ENCODE measurements at places on chromosomes 2 and 18. TPM values are rescaled to one million over a fixed set of nuclear protein-coding genes. Genes with fewer than 3 reads are reported as not detected.

DNA sequence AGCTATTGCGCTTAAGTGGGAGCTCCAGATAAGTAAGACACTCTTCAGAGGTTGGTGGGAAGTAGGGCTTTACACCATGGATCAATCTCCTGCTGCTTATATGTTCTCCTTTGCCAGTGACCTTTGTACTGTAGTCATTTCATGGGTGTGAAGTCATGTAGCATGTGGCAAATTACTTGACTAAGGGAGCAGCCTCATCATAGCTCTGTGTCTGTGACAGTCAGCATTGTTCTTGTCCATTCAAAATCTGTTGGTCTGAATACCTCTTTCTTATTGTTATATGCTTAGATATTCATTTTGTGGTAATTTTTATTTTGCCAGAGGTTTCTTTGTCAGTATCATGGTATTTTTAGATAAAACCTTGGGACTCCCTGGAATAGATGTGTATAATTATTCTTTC lies 18.2 kb downstream of the SLC4A1AP start:
- H3K36me3 ChIP-seq, result peaks cover 31% of the 10 kb centered on the region
- H3K4me3 ChIP-seq, result no peak overlapping the region
- H3K27ac ChIP-seq, result peak overlapping the region; percentile 54
- no peaks in the 10 kb centered on the region for H3K27me3 ChIP-seq
- DNase-seq, result no peak
- H3K4me1 ChIP-seq, result peaks cover 46% of the 10 kb centered on the region

DNA sequence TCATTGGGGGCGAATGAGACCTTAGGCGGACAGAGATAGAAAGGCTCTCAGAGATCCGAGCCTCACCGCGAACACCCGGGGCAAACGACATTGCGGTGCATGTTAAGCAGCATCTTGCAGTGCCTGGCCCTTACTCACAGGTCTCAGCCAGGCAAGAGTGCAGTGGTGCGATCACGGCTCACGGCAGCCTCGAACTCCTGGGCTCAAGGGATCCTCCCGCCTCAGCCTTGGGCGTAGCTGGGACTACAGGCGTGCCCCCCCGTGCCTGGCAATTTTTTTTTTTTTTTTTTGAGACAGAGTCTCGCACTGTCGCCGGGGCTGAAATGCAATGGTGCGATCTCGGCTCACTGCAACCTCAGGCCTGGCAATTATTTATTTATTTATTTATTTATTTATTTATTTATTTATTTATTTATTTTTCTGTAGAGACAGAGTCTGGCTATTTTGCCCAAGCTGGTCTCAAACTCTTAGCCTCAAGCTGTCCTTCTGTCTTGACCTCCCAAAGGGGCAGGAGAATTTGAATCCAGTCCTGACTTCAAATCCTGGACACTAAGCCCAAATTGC lies 1.3 kb downstream of the LAMA3 start:
- peaks cover 62% of the 10 kb centered on the region for H3K27me3 ChIP-seq
- no peak overlapping the region for H3K4me3 ChIP-seq
- DNase-seq, result no peak
- H3K27ac ChIP-seq, result no peak overlapping the region
- peaks cover 10% of the 10 kb centered on the region for H3K4me1 ChIP-seq

DNA sequence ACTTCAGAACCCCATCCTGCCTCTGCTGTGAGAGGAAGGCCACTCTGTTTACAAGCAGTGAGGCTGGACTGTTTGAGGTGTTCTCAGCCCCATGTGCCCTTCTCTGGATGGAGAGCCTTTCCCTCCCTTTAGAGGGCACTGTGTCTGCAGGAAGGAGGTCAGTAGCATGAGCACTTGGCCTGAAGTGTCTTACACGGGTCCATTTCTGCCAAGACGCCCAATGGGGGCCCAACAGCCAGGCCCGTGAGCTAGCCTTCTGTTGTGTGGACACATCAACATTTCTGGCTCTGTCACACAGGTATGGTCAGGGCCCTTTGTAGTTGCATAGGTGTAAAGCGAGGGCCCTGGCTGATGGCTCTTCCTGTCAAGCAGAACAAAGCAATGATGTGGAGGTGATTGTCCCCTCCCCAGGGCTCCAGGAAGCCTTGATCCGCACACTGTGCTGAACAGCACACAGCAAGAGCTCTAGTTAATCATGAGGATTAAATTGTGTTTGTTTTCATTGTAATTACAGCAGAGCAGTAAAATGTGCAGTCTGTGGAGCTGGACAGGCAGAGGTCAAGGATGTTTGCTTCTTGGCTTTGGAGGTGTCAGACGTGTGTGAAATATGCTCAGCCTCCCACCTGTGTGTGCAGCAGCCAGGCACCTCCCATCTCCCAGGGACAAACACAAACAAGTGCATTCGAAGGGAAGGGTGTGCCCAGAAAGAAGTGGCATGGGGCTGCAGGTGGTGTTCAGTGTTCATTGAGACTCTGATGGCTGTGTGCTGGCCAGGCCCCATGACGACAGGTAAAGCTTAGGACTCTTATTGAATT lies 132.1 kb downstream of the SH3RF3 start:
- H3K27me3 ChIP-seq, result peaks cover 4% of the 10 kb centered on the region
- no peaks in the 10 kb centered on the region for H3K36me3 ChIP-seq
- H3K27ac ChIP-seq, result no peak overlapping the region
- no peak overlapping the region for H3K4me3 ChIP-seq
- no peak for DNase-seq

DNA sequence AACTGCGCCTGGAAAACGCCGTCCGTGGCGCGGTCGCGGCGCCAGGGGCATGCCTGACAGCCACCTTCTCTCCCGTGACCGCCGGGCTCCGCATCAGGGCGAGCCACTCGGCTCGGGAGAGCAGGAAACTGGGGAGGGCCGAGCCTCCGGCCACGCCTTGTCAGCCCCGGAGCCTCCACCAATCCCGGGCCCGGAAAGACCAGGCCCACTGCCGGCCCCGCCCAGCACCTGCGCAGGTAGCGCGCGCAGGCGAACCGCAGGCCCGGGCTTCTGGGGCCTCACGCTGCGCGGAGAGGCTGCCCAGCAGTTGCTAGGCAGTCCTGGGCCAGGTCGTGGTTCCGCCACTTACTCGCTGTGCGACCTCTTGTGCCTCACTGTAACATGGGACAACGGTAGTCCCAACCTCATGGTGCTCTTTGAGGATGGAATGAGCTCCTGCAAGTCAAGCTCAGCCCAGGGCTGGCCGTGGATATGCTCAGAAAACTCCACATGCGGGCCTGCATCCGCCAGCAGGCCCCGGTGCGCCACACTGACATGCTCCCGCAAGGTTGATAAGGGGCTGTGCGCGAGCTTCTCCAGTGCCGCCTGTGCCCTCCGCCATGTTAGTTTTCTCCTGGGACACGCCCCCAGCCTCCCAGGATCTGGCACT lies 97.1 kb downstream of the INHBB start:
- no peaks in the 10 kb centered on the region for H3K36me3 ChIP-seq
- DNase-seq, result no peak
- H3K27me3 ChIP-seq, result peaks cover 54% of the 10 kb centered on the region
- H3K4me1 ChIP-seq, result peaks cover 3% of the 10 kb centered on the region
- H3K4me3 ChIP-seq, result no peak overlapping the region

GRCh38 chr2:6960659-6961058 lies 43.4 kb downstream of the RNF144A start:
- DNase-seq, result peak; percentile 21
- H3K36me3 ChIP-seq, result peaks cover 6% of the 10 kb centered on the region
- peaks cover 4% of the 10 kb centered on the region for H3K4me1 ChIP-seq
- no peaks in the 10 kb centered on the region for H3K27me3 ChIP-seq
- no peak overlapping the region for H3K4me3 ChIP-seq

DNA sequence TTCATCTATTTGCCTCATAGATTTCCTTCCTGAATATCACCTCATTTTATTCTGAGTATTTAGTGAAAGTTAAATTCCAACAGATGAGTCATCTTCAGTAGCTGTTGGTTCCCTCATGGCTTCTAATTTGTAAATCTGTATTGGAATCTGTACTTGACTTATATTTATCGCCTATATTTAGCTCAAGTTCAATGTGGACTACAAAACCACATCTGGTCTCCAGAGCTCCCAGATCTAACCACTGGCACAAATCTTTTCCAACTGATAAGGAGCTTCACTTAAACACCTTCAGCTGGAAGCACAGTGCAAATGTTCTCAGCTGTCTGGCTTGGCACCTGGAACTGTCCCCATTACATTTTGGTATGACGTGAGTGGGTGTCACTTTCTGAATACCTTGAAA lies 82.8 kb upstream of the DSEL start:
- no peak for DNase-seq
- no peaks in the 10 kb centered on the region for H3K36me3 ChIP-seq
- no peak overlapping the region for H3K4me3 ChIP-seq
- no peaks in the 10 kb centered on the region for H3K4me1 ChIP-seq
- no peak overlapping the region for H3K27ac ChIP-seq
- no peaks in the 10 kb centered on the region for H3K27me3 ChIP-seq

- H3K36me3 ChIP-seq, result no peaks in the 10 kb centered on the region
- H3K27me3 ChIP-seq, result peaks cover 17% of the 10 kb centered on the region
- no peaks in the 10 kb centered on the region for H3K4me1 ChIP-seq
These were observed 241.8 kb upstream of the RAB12 start for GRCh38 chr18:8367217-8367988.

GRCh38 chr18:58662118-58662517 lies 9.1 kb upstream of the MALT1 start:
- H3K4me1 ChIP-seq, result peaks cover 15% of the 10 kb centered on the region
- H3K27ac ChIP-seq, result no peak overlapping the region
- H3K27me3 ChIP-seq, result no peaks in the 10 kb centered on the region
- H3K36me3 ChIP-seq, result peaks cover 3% of the 10 kb centered on the region
- no peak overlapping the region for H3K4me3 ChIP-seq
- DNase-seq, result no peak

- peaks cover 69% of the 10 kb centered on the region for H3K4me1 ChIP-seq
- no peaks in the 10 kb centered on the region for H3K27me3 ChIP-seq
- peak overlapping the region; percentile 9 for H3K4me3 ChIP-seq
- peak; percentile 47 for DNase-seq
These were observed 45.6 kb upstream of the LPIN2 start for GRCh38 chr18:3058328-3059191.

DNA sequence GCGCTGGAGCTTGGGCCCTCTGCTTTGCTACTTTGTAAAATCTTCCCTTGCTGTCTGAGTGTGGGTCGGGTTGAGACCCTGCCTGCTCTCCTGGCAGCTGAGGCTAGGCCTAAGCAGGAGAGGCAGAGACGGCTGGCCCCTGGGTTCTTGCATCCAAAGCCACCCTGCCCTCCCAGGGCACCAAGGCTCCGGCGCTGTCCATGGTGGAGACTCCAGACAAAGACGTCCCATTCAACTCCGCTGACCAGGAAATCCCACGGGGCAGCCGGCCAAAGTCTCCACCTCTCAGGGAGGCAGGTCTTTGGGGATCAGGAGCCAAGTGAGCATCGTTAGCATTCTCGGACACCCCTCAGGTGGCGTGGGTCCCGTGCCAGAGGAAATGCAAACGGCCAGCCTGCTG lies 2.6 kb upstream of the PRLH start:
- H3K4me3 ChIP-seq, result no peak overlapping the region
- no peaks in the 10 kb centered on the region for H3K4me1 ChIP-seq
- no peak overlapping the region for H3K27ac ChIP-seq
- peaks cover 17% of the 10 kb centered on the region for H3K27me3 ChIP-seq
- no peak for DNase-seq

GRCh38 chr2:219142329-219142728 lies 18.3 kb downstream of the NHEJ1 start:
- no peak overlapping the region for H3K27ac ChIP-seq
- no peaks in the 10 kb centered on the region for H3K27me3 ChIP-seq
- no peaks in the 10 kb centered on the region for H3K4me1 ChIP-seq
- H3K4me3 ChIP-seq, result no peak overlapping the region
- no peak for DNase-seq

DNA sequence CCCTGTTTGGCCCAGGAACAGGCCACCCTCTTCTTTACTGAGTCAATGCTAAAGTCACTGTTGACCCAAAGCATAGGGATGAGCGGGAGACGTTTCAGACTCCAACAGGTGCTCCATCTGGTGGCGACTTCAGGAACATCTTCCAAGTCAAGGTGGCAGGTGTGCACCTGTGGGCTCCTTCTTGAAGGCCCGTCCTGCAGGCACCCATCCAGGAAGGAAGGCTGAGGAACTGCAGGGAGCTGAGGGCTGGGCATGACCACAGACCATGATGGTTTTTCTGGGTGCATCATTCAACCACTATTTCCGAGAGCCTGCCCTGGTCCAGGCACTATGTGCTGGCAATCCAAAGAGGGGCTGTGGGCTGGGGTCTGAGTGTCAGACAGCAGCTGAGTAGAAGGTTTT lies 142.8 kb downstream of the NDUFA10 start:
- no peak overlapping the region for H3K4me3 ChIP-seq
- peaks cover 20% of the 10 kb centered on the region for H3K27me3 ChIP-seq
- peaks cover 2% of the 10 kb centered on the region for H3K36me3 ChIP-seq

DNA sequence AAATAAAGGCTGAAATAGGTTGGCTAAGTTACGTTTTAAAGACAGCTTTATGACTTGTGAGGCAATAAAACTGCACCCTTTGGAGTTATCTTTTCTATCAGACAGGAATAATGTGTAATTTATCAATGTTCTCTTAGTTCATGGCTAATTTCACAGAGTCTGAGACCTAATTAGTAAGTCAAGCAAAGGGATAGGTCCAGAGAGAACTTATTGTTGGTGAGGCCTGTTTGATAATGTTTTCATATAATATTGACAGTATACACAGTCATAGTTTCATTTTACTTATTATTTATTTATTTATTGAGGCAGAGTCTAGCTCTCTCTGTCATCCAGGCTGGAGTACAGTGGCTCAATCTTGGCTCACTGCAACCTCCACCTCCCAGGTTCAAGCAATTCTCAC lies 1.9 kb upstream of the IL36RN start:
- H3K36me3 ChIP-seq, result peaks cover 9% of the 10 kb centered on the region
- no peaks in the 10 kb centered on the region for H3K27me3 ChIP-seq
- H3K4me3 ChIP-seq, result no peak overlapping the region
- peaks cover 8% of the 10 kb centered on the region for H3K4me1 ChIP-seq
- H3K27ac ChIP-seq, result no peak overlapping the region

- H3K27ac ChIP-seq, result no peak overlapping the region
- H3K27me3 ChIP-seq, result no peaks in the 10 kb centered on the region
- H3K4me3 ChIP-seq, result no peak overlapping the region
- DNase-seq, result no peak
- peaks cover 43% of the 10 kb centered on the region for H3K36me3 ChIP-seq
These were observed 28.9 kb downstream of the RPIA start for GRCh38 chr2:88720399-88720798.

DNA sequence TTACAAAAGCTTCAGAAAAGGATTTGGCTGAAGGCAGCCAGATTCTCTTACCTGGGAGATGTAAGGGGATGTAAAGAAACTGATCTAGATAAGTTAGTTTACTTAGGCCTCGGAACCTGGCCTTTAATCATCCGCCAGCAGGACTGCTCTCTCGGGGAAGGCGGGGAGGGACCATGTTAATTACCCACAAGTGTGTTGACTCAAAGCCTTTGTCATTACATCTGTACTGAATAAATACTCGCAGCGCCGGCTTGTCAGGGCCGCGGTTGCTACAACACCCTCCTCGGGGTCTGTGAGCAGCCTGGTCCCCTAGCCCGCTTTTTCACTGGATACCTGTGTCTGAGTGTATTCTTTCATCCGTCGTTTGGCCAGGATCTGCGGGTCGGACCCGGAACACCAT lies 6.7 kb downstream of the CHMP3 start:
- DNase-seq, result no peak
- peaks cover 26% of the 10 kb centered on the region for H3K4me1 ChIP-seq
- no peaks in the 10 kb centered on the region for H3K27me3 ChIP-seq
- no peak overlapping the region for H3K4me3 ChIP-seq

The CYRIA gene
- total RNA-seq, result 0.77 TPM

The MSTN gene
- not detected for total RNA-seq

The IL1RN gene
- total RNA-seq, result 1.8 TPM

The NT5DC4 gene
- total RNA-seq, result not detected

The PIEZO2 gene
- total RNA-seq, result not detected

The CABLES1 gene
- total RNA-seq, result 2.1 TPM

The IL1R2 gene
- not detected for total RNA-seq

The TXNDC2 gene
- total RNA-seq, result not detected

The GLI2 gene
- 1.3 TPM for total RNA-seq

The DPYSL5 gene
- total RNA-seq, result not detected

Measured in activated CD8-positive, alpha-beta memory T cell treated with anti-CD3 and anti-CD28 coated beads, Interleukin-2, amount 10 ng/mL, durations not matched to agents 7 days and 5 days (primary cell).